ENCODE measurements at places on chromosomes 7 and 10.
A peak's percentile ranks its signal among the peaks of the same experiment; 100 is the strongest.

GRCh38 chr10:12685261-12686058 is 316.1 kb downstream of the CCDC3 start:
- DNase-seq, result no peak

GRCh38 chr7:22586786-22587140 is 86.8 kb upstream of the STEAP1B start:
- no peak for DNase-seq

DNA sequence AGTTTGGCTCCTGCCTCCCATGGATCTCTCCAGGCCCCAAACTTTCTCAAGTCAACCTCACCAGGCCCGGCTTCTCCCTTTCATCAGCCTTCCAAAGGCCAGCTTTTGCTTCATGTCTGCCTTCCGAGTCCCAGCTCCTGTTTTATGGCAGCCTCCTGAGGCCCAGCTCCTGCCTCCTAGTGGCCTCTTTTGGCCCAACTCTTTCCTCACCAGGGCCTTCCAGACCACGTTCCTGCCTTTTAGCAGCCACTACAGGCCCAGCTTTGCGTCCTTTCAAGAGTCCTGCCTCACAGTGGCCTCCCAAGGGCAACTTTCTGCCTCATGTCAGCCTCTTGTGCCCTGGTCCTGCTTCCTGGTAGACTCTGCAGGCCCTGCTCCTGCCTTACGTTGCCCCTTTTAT is 15.3 kb upstream of the TMEM248 start:
- DNase-seq, result no peak

DNA sequence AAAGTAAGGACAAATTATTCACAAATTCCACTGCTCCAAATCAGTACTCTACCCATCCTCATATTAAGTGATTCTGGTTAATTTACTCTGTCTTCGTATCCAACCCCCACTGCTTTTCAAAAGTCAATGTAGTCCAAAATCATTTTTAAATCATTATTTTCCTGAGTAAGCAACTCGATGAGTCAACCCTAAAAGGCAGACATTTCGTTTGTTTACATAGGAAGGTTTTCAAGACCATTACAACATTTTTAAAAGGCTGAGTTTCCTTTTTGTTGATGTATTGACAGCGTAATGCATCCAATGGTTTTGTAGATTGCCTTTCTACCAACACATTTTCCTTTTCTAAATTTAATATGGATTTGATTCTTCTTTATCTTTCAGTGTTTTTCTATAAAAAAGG is 523.0 kb upstream of the ANKRD30A start:
- no peak for DNase-seq

DNA sequence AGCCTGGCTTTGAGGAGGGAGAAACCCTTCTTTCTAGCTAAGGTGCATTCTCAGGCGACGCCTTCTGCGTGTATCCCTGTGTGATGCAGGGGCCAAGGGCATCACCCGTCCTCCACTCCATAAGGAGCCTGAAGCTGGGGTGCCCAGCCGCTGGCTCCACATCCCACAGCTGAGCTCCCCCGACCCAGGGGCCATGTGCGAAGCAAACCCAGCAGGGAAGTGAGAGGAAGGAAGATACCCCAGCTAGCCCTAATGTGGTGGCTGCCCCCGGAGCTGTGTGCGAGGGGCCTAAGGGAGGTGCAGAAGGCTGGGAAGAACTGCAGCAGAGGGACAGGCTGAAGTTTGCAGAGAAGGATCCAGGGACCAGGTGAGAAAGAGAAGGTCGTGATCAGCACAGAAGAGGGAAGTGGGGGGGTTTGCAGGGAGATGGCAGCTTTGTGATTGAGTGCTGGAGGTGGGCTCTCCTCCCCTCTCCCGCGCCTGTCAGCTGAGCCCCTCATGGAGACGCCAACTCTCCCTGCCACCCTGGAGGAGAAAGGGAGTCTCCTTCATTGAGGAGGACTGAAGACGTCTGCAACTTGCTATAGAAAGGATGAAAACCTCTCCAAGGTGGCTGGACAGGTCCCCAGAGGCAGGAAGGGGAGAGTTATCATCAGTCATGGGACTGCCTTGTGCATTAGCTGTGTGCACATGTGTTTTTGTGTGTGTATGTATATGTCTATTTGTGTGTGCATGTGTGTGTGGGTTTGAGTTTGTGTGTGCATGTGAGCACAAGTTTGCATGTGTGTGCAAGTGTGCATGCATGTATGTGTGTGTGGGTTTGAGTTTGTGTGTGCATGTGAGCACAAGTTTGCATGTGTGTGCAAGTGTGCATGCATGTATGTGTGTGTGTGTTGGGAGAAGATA is 3.5 kb upstream of the CALML5 start:
- no peak for DNase-seq

GRCh38 chr10:117248750-117249465 is 8.0 kb downstream of the SLC18A2 start:
- DNase-seq, result no peak

DNA sequence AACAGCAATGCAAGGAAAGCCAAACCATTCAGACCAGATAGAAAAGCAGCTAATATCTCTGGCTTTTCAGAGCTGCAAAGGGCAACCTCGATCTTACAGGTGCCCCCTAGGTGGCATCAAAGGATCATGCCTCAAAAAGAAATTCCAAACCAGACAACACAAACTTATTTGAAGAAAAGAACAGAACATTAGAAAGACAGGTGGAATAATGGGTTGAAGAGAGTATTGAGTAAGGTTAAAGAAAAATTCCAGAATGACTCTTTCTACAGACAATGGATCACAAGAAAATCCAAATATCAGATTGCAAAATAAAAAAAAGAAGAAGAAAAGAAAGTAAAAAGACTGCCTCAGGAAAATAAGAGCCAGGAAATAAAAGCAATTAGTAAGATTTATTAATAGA is 213.7 kb downstream of the ELMO1 start:
- DNase-seq, result peak; percentile 49

DNA sequence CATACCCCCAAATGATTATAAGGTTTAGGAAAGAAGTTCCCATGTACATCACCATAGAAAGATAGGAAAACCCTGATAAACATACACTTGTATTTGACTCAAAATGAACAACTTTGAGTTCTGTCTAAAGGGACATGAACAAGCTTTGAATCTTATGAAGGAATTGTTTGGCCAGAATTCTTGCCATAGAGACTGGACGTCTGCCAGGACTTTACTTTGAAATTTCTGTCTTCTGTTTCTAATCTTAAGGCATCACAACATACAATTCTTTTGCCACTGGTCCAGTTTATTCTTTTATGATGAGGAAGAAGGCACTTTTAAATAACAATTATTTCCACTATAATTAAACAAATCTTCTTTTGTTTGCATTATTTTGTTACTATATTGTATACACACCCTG is 26.2 kb upstream of the CYP26C1 start:
- no peak for DNase-seq

- DNase-seq, result no peak
Observed at GRCh38 chr10:103828587-103829197, 26.7 kb downstream of the SH3PXD2A start.

DNA sequence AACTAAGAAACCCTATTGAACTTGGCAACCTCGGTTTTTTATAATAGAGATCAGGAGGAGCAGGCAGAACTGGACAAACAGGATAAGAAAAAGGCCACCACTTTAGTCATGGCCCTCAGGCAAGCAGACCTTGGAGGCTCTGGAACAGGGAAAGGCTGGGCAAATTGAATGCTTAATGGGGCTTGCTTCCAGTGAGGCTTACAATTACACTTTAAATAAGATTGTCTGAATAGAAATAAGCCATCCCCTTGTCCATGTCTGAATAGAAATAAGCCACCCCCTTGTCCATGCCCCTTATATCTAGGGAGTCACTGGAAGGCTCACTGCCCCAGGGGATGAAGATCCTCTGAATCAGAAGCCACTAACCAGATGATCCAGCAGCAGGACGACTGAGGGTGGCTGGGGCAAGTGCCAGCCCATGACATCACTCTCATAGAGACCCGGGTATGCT is 40.6 kb downstream of the AKR1B15 start:
- DNase-seq, result no peak

DNA sequence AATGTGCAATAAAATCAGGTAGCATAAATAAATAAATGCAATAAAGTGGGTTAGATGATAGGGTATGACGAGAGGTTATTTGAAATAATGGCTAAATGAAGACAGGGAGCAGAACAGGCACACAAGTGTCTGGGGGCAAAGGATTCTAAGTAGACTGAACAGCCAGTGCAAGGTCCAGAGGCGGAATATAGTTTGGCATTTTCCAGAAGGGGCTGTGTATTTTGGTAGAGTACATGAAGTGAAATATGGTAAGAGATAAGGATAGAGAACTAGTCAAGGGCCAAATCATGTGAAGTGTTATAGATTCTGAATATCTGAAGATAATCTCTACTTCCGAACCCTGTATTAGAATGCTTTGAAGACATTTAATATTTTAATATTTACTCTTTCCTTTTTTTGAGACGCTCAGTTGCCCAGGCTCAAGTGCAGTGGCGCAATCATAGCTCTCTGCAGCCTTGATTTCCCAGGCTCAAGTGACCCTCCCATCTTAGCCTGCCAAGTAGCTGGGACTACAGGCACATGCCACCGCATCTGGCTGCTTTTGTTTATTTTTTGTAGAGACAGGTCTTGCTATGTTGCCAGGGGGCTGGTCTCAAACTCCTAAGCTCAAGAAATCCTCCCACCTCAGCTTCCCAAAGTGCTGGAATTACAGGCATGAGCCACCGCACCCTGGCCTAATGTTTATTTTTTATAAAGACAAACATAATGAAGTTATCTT is 44.4 kb upstream of the CD36 start:
- DNase-seq, result no peak

DNA sequence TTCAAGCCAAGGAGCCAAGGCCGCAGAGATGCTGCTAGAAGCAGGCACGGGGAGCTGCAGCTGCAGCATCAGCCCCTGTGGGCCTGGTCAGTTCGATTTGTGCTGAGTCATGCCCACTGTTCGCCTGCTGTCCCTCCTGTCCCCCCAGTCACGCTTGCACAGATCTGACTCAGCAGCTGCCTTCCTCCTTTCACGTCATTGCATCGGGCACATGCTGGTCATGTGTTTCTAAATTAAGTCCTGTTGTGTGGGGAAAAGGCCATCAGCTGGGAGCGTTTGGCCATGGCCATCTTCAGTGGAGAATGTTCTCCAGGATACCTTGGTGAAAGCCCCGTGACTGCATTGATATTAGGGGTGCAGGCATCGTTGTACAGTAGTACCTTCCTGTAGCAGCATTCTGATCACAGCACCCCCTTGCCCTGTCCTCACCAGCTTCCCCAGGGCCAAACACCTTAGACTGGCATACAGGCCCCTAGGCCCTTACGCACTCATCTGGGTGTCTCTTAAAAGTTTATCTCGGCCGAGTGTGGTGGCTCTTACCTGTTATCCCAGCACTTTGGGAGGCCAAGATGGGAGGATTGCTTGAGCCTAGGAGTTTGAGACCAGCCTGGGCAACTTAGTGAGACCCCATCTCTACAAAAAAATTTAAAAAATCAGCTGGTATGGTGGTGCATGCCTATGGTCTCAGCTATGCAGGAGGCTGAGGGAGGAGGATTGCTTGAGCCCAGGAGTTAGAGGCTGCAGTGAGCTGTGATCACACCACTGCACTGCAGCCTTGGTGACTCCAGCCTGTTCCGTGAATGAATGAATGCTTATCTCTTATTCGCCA is 23.2 kb downstream of the POR start:
- no peak for DNase-seq

DNA sequence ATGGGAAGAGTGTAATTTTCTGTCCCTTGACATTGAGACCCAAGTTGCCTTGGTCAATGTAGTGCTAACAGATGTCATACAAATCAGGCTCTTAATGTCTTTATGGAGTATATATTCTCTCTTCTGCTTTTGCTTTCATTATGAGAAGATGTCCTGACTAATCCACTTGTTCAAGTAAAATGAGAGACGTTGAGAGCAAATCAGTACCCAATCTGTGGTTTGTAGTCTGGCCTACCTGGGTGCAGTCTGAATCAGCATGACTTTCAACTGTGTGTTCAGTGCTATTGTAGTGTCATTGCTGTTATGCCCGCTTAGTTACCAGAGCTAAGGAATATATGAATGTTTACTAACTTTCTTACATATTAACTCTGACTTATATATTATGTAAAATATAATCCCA is 612.4 kb downstream of the ANKRD7 start:
- DNase-seq, result no peak

DNA sequence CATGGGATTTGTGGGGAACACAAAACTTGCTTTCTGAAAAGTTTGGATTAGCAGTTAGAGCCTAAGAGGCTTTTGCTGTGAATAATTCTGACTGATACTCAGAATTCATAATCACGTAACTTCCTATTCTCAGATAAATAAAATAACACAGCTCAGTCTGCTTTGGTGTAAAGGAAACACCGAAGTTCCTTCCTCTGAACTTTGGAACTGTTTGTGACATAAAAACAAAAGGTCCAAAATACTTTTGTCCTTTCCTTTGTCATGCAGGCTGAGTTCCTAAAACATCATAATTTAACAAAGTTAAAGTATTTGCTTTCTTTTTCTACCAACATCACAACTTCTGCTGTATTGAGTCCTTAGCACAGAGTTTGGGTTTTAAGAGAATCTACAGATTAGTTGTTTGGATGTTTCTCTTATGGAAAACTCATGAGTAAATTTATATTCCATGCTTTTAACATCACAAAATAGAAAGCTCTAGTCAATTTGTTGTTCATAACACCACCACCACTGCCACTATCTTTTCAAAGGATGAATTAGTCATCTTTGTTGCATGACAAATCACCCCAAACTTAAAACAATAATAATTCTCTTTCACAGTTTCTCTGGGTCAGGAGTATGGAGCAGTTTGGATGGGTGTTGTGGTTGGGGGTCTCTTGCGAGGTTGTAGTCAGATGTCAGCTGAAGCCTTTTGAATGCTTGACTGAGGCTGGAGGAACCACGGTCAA is 123.4 kb downstream of the REEP3 start:
- no peak for DNase-seq

DNA sequence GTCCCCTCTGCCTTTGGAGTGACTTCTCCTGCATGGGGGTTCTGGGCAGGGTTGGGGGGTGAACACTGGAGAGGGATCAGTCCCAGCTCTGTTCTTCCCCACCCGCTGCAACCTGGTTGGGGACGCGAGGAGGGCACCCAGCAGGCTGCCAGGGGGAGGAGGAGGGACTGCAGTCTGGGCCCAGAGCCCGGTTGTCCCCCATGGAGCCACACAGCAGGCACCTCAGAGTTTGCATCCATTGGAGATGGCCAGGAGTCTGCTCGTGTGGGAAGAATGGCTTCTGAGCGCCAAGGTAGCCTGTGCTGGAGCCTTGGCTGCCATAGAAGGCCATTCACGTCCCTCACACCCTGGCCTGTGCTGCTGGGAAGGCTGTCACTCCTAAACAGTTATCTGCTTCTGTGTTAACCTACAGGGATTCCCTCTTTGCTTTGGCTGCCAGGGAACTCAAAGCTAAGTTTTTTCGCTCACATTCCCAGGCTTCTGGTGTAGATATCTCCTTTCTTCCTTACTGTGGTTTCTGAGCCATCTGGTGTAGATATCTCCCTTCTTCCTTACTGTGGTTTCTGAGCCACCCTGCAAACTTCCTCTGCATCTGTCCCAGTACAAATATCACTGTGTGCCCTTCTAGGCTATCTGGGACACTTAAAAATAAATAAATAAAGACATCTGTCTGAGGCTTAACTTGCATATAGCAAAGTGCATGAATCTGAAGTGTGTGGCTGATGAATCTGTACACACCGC is 133.7 kb downstream of the LHPP start:
- DNase-seq, result no peak

Measured in cerebellar cortex (tissue), 1 donor.